ENCODE measurements at places on chromosomes 3 and 15.

DNA sequence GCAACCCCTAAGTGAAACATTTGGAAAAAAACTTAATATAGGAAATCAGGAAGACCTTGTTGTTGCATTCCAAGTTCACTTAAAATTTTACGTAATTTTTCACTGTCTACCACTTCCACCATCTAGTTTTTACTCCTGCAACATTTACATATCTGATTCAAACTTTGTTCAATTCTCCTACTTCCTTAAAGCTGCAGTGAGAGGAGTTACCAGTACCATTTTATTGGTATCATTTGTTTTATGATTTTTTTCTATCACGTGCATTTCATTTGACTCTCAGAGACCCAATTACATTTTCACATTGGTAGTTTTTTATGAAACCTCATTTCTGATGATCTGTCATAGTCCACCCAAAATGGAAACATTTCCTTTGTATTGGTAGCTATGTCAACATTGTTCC is 284.9 kb upstream of the MDFIC2 start:
- DNase-seq, result no peak

- no peak for DNase-seq
Measured at GRCh38 chr15:64776402-64776786, 1.0 kb upstream of the RBPMS2 start.

DNA sequence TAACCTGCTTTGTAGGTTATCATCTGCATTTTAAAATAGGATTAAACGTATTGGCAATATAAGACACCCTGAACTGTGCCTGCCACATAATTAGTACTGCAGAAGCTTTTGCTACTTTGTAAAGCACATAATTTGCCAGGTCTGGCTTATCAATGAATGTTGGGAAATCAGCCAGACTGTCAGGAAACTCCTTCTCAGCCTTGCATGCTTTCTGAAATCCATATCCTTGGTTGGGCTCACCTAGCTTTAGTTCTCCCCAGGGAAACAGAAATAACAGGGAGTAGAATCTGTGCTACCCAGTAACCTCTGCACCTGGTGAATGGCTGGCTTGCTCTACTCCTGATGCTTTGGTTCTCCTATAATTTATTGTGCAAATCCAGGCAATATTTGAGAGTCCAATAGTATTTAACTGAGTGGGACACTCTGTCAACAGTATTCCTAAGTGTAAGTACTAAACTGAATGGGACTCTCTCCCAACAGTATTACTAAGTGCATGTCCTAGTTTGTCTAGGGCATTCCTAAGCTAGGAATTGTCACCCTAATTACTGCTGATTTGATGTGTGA is 354.5 kb downstream of the WDR72 start:
- DNase-seq, result no peak

DNA sequence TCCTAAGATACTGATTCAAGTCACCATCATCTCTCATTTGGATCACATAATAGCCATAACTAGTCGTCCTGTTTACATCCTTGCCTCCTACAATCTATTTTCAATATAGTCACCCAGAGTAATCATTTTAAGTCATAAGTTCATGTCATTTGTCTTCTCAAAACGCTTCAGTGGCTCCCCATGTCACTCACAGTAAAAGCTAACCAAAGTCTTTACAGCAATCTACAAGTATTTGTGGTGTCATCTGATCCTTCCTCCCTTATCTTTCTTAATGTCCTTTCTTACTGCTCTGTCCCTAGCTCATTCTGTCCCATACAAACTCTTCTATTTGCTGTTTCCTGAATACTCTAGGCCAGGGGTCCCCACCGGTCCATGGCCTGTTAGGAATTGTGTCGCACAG is 28.8 kb downstream of the GBE1 start:
- no peak for DNase-seq

- DNase-seq, result no peak
Measured at GRCh38 chr3:150180334-150180733, 209.6 kb upstream of the PFN2 start.

DNA sequence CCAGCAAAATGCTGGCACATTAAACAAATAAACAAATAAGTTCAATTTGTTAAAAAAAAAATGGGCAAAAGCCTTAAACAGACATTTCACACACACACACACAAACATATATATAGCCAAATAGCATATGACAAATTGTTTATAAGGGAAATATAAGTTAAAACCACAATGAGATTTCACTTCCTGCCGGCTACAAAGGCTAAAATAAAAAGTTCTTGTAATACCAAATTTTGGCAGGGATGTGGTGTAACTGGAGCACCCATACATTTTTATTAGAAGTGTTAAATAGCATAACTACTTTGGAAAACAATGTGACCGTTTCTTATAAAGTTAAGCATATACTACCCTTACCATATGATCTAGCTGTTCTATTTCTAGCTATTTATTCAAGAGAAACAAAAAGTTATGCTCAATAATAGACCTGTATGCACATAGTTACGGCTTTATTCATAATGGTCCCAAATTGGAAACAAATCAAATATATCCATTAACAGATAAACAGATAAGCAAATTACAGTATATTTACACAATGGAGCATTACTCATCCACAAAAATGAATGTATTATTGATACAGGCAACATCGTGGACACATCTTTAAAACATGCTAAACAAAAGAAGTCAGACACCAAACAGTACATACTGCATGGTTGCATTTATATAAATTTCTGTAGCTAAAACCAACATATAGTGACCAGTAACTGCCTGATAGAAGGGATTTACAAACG is 93.9 kb downstream of the EOMES start:
- no peak for DNase-seq

GRCh38 chr3:197093871-197094270 is 64.3 kb upstream of the MELTF start:
- DNase-seq, result no peak

- DNase-seq, result no peak
Measured at GRCh38 chr3:161821591-161821990, 325.0 kb downstream of the OTOL1 start.

- DNase-seq, result no peak
Measured at GRCh38 chr15:70494852-70495571, 268.3 kb downstream of the UACA start.

DNA sequence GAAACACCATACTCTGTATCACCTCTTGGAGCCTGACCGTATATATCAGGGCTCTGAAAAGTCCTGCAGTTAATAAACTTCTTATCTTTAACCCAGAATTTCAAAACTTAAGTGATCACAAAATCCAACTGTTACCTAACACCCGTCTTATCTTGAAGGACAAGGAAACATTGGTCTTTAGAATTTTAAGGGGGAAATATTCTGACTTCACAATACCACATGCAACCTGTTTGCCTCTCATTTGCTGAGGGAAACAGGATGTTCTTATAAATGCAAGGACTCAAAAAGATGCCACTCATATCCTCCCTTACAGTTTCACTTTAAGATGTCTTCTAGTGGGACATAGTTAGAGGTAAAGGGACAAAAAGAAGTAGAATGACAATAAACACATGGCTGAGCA is 67.9 kb downstream of the CRTC3 start:
- DNase-seq, result no peak

- no peak for DNase-seq
Measured at GRCh38 chr15:58852347-58852746, 81.1 kb downstream of the SLTM start.
